H1 (cell line): ENCODE measurements at places on chromosomes 11 and 22. TPM values are rescaled to one million over a fixed set of nuclear protein-coding genes. Genes with fewer than 3 reads are reported as not detected.

GRCh38 chr22:17779286-17780115 is 5.2 kb upstream of the BID start:
- no peak for DNase-seq

GRCh38 chr11:61956191-61957020 is 6.3 kb downstream of the BEST1 start:
- DNase-seq, result peak; percentile 43

DNA sequence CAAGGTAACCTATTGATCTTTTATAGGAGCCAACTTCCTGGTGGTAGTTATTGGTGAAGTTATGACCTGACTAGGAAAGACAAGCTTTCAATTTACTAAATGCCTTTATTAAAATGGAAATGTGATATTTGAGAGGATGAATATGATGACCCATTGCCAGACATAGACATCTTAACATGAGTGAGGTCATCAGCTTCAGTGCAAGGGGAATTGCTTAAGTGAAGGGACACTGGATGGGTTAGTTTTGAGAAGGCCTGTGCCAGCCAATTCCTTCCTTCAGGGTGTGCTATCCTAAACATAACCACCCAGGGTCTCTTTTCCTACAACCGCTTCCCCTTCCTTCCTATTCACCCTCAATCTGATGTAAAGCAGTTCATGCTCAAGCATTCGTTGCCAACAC is 21.5 kb downstream of the NAV2 start:
- no peak for DNase-seq

Gene TNNI2
- not detected in 2 replicates for total RNA-seq

- DNase-seq, result no peak
These were observed 8.7 kb upstream of the DAGLA start for GRCh38 chr11:61671527-61671926.

DNA sequence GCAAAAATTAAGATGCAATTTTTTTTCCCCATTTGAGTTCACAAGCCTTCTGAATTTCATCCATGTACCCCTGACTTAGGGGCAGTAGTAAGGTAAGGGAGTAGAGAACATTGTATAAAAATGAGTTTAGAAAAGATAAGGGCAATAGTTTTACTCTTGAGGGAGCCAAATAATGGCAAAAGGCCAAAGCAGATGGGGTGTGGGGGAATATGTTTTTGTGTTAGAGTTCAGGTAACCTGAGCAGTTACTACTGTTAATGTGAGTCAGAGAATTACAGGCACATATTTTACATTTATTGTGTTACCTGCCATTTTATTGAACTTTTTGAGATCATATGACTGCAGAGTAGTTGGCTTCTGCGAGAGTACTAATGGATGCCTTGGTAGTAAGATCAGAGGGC is 3.1 kb downstream of the EED start:
- DNase-seq, result no peak

Gene USH1C
- total RNA-seq, result 1.3 and 2.4 TPM in 2 replicates

Gene HEPHL1
- total RNA-seq, result 0.09 and 0.19 TPM in 2 replicates

Gene ANKK1
- total RNA-seq, result not detected in 2 replicates

Gene MTMR3
- 18.5 and 20.2 TPM in 2 replicates for total RNA-seq

DNA sequence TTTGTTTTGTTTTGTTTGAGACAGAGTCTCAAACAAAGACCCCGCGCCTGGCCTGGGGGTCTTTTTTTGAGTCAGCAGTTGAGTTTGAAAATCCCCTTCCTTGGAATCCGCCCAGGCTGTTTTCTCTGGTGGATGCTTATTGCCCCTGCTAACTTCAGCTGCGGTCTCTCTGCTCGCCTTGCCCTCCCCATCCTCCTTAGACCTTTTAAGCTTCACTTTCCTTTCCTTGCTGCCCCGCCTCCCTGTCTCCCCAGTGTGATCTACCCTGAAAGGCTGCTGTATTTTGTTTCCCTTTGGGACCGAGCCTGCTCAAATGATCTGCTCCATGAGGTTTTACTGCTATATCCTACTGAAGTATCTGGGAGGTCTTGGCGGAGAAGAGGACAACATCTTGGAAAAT is 2.5 kb downstream of the USP18 start:
- DNase-seq, result no peak
